Stimulated activated CD8-positive, alpha-beta memory T cell treated with anti-CD3 and anti-CD28 coated beads, Interleukin-7, amount 100 ng/mL, for 1 hour (primary cell): ENCODE measurements at places on chromosomes 16 and 17.

DNA sequence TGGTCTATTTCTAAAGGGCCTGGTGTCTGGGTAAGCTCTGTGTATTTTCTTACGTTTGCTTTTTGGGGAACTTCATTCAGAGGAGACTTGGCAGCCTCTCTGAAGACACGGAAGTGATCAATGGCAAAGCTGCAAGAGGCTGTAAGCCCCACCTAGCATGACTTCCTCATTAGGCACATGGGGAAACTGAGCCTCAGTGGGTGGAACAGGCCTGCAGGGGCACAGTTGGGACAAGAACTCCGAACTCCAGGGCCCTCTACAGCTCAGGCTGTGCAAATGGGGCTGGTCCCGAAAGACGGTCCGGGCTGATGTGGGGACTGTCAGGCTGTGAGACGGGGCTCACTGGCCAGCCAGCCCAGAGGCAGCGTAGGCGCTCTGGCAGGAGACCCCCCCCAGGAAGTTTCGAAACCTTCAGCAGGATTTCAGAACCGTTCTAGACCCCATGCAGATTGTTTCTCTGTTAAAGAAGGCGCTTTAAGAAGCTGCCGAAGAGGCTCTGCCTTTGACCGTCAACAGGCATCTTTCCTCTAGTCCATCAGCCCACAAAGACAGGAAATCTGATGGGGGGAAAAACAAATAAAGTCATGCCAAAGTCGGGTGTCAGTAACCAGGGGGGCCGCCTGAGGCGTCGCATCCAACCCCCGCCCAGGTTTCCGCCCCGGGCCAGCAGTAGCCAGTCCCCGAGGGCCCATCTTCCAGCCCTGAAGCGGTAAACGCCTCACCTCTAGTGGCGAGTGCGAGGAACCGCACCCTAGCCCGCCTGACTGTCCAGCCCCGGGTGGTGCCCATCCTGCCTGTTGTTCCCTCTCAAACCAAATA, 79.8 kb upstream of the TBC1D3K start:
- no peak for DNase-seq

GRCh38 chr17:47278561-47278960, 24.9 kb downstream of the ITGB3 start:
- no peak for DNase-seq

GRCh38 chr17:35797918-35798317, 2.5 kb upstream of the MMP28 start:
- no peak for DNase-seq

DNA sequence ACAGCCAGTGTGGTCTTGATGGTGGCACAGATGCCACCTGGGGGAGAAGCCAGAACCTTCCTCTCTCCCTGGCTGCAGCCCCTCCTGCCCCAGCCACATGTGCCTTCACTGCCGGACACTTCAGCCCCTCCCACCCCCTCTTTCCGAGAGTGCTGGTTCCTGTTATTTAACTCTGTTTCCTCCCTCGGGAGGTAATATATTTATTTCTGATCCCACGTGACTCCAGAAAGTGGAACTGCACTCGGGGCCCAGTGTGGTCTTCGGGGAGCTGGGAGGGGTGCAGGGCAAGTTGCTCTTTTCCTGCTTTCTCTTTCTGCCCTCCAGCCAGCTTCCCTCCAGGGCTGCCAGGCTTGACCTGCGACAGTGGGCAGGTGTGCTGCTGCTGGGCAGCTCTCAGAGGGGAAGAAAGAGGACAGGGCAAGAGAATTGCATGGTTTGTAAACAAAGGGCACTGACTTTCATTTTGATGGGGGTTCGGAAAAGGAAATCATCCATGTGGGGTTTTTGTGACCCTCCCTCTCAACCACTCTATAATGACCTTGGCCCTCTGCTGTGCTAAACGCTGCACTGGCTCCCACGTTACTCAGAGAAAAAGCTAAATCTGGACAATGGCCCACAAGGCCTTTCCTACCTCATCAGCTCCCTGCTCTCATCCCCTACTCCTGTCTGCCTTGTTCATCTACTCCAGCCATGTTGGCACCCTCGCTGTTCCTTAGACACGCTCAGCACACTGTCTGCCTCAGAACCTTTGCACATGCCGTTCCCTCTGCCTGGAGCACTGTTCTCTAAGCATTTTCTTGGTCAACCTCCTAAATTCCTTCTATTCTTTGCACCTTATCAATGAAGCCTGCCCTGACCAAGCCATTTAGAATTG, 8.2 kb upstream of the CIITA start:
- DNase-seq = no peak

GRCh38 chr17:2414446-2415064, 13.7 kb upstream of the MNT start:
- DNase-seq = no peak

DNA sequence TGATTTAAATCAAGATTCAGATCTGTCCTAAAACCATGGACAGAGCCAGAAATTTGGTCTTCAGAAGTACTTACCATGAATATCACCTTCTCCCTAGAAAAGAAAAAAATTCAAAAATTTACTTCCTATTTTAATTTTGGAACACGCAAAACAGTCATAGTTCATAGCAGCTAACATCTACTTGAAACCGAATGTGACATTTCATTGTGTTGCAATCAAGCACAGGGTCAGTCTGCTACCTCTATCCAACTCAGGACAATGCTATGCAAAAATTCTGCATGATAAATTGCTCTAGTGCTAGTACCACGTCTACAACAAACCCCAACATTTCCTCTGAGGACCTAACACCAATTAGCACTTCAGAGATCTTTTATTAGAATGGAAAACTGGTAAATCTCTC, 7.7 kb downstream of the JPT1 start:
- DNase-seq = no peak
